ENCODE measurements at places on chromosomes 16 and 17.

DNA sequence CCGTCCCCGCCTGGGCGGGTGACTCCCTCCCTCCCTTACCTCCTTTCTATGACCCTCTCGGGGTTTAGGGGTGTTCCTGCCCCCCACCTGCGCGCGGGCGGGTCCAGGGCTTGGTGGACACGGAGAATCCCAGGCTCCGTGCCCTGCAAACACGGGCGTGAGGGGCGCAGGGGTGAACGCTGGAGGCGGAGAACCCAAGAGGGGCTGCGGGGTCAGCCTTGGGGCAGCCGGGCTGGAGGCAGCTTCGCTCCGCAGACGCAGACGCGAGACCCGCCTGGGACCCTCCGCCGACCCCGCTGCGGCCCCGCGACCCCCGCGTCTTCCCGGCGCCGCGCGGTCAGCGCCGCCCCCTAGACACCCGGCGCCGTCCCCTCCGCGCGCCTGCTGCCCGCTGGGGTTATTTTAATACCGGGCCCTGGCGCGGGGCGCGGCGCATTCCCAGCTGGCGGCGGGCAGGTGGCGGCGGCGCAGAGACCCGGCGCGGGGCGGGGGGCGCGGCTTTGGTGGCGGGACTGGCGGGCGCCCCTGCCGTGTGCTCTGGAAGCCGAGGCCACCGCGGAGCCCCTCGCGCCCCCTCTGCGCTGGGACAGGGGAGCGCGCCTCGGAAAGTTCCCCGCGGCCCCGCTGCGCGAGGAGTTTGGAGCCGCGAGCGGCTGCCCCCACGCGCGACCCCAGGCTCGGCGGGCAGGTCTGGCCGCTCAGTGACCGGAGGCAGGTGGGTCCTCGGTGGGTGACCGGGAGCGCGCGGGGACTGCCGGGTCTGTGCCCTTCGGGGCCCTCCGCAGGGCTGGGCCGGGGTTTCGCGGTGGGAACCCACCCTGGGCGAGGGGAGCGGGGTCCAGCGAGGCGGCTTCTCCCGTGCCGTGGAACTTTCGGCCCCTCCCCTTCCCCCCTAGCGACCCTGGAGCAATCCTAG, at the start of gene UTS2R:
TSS of gene UTS2R (plus strand) at position 433 of the 916 bp plus-strand sequence. CDS start 2,560 bp downstream, outside the sequence.
- DNase-seq = no peak

DNA sequence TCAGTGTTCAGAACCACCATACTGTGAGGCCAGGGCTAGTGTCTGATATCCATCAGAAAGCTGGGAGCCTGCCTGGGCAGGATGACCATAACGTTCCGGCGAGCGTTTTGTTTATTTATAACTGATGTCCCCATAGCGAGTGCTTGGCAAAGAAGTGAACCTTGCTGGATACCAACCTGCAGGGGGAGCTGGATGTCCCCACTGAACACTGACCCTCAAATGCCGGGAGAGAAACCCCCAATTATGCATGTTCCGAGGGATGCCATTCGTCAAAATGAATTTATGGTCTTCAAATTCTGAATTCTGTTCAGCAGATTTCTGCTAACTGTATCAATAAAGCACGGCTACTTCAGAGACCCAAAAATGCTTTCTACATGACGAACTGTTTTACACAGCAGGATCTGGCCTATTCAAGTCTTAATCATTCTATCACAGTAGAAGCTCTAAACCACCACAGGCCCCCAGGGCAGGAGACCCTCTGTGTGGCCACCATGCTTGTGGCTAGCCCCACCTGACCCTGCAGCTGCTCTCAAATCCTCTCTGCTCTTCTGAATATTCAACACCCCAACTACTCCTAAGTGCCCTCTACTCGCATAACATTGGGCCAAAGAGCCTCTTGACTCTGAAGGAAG, 15.2 kb downstream of the MED24 start:
- DNase-seq = no peak

DNA sequence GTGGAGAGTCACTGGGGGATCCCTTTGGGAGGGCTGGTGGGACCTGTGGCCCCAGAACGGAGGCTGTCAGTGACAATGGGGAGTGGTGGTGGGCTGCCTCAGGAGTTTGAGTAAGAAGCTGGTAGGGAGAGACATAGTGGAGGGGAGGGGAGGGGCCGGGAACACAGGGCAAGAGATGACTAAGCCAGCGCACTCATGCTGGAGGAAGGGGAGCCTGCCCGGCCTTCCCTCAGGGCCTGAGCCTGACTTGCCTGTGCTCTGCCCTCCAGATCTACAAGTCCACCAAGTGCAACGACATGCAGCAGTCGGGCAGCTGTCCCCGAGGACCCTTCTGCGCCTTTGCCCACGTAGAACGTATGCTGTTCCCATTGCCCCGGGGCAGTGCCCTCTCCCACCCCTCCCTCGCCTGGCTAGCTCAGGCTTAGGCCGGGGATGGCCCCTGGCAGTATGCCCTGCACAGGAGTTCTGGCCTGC, 29.3 kb downstream of the UNC13D start:
- DNase-seq = no peak

DNA sequence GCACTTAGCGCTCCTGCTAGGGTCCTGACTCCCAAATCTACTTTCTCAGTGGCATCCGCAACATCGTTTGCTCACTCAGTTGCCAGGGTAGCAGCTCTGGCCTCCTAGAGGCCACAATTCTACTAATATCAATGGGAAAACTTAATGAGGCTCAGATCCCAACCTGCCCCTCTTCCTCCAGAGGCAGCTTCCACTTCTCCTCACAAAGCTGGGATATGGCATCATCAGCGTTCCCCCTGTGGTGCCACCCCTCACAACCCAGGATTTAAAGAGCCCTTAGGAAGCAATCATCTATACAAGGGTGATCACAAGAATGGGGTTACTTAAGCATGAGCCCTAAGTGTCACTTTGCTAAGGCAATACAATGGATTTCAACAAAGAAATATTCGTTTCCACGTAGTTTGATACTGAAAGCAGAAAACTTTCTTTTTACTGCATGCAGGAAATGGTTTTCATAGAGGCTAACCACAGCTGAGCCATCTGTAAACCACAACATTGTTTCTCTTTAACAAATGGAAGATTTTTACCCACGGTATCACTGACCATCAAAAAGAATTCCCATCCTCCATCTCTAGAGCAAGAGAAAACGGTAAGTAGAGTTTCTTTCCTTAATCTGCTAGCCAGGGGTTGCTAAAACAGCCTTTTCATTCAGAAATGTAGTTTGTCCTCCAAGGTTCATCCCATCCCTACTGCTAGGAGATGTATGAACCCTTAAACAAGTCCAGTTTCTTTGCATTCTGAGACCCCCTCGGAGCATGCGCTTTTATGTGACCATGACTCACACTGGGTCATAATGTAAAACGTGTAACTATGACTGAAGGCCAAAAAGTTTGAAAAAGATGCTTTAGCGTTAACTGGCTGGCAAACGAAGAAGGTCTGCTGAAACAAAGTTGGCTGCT, 68.3 kb upstream of the BCAR1 start:
- DNase-seq = peak; percentile 85

DNA sequence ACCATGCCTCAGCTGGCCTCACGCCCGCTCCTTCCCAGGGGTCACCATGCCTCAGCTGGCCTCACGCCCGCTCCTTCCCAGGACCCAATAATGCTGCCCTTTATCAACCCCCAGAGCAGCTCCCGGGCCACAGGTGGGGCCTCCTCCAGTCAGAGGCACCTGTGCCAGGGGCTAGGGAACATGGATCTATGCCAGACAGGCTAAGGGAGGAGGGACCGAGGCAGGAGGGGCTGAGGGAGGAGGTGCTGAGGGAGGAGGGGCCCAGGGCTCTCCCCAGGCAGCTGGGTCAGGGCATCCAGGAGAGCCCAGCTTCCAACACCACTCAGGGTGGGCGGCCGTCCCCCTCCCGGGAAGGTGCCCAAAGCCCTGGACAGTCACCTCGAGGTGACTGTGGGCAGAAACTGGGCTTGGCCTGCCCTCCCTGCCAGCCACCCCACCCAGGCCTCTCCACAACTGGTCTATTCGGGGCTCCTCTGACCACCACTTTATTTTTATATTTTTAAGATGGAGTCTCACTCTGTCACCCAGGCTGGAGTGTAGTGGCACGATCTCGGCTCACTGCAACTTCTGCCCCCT, 19.4 kb downstream of the UTS2R start:
- DNase-seq = no peak

DNA sequence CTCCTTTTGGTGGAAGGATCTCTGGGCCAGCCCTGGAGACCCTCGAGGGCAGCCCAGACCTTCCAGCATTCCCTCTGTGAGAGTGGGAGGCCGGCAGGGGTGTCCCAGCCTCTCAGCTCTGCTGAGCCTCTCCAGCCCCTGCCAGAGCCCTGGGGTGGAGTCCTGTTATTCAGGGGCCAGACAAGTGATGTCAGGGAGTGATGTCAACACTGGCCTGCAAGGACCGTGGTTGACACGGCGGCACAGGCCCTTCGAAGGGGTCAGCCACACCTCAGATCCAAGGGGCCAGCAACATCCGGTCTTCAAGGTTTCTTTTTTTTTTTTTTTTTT, 231.2 kb downstream of the KATNIP start:
- no peak for DNase-seq

DNA sequence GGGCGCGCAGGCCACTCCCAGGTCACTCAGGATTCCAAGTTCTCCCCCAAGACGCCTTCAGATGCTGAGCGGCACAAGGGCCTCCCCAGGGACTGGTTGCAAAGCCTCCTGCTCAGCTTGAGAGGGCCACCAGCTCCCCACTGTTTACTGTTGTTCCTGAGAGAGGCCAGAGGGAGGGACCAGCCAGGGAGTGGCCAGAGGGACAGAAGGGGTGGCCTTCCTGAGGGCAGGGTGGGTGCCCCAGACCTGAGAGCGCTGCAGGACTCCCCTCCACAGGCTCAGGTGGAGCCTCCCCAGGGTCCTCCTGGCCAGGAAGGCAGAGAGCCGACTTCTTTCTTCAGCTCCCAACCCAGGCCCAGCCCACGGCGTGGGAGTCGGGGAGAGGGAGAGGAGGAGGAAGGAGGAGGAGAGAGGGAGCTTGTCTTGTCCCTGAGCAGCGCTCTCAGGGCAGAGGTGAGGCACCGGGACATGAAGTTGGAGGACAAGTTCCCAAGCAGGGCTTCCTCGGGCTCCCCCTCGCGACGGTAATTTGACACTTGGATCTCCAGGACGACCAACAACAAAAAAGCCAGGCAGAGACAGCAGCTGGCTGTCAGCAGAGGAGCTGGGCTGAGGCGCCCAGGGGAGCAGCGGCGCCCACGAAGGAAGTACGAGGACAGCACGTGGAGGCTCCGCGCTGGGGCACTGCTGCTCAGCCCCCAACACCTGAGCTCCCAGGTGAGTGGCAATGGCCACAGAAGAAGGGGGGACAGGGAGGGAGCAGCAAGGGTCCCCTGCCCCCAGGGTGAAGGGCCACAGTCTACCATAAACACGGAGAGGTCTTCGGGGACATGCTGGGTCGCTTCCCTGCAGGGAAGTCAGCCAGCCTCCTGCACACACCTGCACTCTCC, 497 bp downstream of the SMIM5 start:
- peak; percentile 45 for DNase-seq

DNA sequence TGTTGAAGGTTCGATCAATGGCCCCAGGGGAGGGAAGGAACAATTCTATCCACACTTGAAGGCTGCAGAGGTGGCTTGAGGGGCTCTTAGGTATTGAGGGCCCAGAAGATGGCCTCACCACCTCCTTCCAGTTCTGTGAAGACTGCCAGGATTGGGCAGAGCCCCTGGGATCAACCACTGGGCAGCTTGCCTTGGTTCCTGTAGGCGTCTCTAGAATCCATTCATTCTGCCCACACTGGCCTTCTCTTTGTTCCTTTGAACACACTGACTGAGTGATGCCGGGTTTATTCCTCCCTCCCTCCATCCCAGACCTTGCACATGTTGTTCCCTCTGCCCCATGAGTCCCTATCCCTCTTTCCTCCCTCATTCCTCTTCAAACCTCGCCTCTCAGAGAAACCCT, 50.5 kb downstream of the SYT17 start:
- DNase-seq = no peak

- DNase-seq = no peak
These were observed 616 bp downstream of the CCDC182 start for GRCh38 chr17:57744195-57745170.

GRCh38 chr16:86994651-86995171, 322.5 kb downstream of the C16orf95 start:
- DNase-seq = peak; percentile 62

DNA sequence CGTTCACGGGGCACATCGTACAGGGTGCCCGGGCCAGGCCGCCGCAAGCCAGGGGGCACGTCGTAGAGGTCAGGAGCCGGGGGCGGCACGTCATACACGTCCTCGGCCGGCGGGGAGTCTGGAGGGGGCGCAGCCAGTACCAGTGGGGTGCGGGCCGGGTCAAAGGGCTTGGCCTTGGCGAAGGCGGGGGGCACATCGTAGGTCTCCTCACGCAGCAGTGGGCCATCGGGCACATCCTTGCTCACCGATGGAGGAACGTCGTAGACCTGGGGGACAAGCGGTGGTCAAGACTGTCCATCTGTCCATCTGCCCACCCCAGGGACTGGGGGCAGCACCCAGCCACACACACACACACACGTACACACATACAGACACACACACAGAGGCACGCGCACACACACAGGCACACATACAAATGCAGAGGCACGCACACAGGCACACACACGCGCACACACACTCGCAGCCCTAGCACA, 15.7 kb downstream of the BCAR1 start:
- no peak for DNase-seq

- no peak for DNase-seq
These were observed 30.8 kb downstream of the CDIP1 start for GRCh38 chr16:4507588-4508345.

DNA sequence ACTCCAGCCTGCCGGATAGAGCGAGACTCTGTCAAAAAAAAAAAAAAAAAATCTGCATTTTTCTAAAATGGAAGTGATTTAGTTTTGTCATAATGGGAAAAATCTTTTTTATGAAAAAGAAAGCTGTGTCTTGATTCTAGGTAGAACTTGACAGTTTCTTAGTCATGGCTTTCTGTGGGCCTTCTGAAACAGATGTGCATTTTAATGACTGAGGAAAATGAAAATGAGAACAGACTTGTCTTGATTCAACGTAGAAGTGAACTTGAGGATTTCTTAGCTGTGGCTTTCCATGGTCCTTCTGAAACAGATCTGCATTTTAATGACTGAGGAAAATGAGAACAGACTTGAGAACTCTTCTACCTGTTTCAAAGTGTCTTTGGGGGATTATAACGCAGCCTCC, 171.7 kb downstream of the VPS53 start:
- no peak for DNase-seq

DNA sequence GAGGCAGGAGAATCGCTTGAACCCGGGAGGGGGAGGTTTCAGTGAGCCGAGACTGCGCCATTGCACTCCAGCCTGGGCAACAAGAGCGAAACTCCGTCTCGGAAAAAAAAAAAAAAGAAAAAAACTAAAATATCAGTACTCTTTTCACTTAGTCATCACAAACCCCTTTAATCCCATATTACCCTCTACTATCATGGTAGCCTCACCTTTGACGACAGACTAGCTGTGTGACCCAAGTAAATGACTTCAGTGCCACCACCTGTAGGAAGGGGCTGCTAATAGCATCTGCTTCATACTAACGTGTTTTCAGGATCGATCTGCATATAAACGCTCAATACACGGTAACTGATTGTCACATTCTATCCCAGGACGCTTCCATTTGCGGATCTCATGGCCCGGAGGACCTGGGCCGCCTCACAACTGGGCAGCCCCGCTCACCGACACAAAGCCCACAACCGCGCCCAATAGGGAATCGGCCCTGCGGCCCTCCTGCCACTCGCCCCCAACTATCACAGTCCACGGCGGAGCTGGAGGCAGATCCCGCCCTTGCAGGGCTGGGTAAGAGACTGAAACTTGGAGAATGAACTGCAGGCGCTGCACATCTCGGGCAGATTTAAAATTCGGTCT, 1.1 kb upstream of the ZNF263 start:
- DNase-seq = no peak

GRCh38 chr17:59746849-59747445, 39.5 kb downstream of the VMP1 start:
- DNase-seq = no peak
